ENCODE measurements at places on chromosomes 5 and 9.

- DNase-seq, result peak; percentile 71
Observed at GRCh38 chr5:74251141-74252035, 389.1 kb downstream of the ENC1 start.

DNA sequence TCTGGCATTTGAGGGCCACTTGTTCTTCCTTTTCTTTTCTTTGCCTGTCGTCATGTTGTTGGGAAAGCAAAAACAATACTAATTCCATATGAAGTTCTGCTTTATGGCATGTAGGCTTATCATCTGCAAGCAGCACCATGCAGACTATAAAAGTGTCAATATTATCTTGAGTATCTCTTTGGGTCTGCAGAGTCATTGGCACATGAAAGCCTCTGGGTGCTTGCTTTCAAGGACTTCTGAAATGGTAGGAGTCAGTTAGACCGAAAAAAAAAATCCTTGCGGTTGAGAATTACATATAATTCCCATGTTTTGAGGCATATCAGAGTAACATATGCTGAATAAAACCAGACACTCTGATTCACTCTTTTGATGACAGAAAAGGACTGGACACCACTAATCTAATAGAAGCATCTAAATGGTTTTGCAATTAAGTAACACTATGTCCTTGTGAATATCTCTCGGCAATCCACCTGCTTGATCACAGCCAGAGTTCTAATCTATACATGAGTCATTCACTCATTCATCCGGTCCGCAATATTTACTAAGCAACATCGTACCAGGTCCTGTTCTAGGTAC is 44.4 kb downstream of the GNAQ start:
- DNase-seq, result no peak

DNA sequence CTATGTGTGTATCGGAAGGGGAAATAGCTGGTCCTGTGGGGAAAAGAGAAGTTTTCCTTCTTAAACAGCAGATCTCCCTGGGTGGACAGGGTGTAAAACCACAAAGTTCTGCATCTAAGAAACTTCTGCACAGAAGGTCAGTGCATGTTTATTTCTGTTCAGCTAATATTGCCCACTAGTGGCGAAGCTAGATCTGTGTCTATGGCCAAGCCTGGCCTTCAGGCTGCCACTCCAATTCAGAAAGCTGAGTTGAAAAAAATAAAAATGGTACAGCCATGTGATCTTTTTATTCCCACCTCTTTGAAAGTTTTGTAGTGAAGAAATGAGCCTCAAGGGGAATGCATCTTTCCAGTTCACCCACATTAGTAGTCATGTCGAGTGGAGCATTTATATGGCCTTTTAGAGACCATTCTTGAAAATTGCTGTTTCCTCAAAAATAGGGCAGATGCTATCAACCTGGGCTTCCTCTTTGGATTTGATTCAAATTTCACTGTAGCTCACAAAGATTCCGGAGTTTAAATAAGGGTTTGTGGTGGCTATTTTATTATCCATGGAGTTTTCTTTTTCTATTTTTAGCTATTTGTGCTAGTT is 488.0 kb downstream of the PRELID2 start:
- DNase-seq, result peak; percentile 12

DNA sequence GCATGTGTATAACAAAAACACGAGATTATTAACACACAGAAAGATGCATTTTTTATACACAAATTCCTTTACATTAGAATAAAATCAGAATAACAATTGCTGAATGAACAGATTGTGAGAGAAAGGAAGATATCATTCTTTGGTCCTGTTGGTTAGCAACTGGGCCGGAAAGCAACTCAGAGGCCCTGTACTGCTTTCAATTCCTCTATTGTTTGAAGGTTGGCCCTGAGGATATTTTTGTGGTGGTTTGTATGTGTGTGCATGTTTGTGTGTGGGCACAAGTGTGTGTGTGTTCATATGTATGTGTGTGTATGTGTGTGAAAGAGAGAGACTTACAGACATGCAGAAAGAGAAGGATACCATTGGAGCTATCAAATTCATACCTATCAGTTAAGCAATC is 356.8 kb upstream of the DMAC1 start:
- DNase-seq, result no peak

- no peak for DNase-seq
Observed at GRCh38 chr5:81575924-81576323, 175.0 kb downstream of the SSBP2 start.

DNA sequence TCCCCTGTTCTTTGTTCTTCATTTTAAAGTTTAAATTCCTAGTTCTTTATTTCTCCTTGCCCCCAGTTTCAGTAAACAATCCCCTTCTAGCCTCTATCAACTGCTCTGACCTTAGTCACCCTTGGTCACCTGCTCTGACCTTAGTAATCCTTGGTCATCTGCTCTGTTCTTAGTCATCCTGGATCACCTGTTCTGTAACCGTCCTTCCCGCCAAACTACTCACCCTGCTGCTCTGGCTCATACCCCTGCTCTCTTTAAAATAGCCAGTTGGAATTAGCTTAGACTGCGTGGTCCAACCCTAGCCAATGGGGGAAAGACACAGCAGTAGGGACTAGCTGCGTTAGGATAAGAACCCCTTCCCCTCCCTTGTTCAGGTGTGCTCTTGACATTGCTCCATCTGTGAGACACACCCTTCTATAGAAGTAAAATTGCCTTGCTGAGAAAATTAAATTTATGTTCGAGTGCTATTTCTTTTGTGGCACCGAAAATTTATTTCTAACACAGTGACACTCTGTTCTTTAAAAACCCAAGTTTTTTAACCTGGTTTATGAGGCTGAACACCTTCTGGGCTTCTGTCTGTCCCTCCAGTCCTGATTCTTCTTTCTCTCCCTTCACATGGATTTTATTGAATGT is 3.8 kb downstream of the PRRC1 start:
- DNase-seq, result no peak

DNA sequence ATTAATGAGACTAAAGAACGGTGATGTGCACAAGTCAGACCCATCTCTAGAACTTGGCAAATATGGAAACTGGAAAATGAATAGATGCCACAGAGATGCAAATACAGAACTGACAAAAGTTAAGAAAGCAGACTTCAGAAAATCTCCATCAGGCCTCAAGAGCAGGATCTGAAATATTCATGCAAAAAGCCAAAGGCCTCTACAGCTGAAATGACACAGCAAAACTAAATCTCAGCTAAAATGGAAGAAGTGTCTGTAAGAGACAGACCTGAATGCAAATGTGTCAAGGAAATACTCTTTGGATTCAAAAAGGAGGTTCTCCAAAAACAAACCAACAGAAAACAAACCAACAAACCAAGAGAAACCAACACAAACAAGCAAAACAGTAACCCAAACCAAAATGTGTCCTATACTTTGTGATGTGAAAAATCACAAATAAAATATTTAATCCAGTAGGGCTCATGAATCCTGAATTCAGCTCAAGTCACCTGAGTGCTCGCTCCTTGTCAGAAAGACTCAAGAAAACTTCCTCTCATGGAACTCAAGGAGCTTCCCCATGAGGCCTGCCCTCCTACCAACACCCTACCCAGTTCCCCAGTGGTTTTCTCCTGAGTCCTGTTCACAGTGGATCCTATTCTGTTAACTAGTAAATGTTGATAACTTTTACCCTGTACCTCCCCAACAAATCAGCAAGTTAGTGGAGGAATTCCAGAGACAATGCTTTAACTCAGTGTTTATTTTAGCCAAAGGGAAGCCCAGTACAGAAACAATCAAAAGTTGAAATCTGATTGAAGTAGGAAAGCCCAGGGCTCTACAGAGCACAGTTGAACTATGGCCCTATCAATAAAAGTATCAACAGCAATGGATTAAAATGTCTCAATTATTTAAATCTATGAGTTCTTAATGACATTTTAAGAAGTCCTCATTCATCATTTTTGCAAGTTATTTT is 14.6 kb downstream of the MRPS27 start:
- DNase-seq, result no peak

GRCh38 chr9:4095484-4095883 is 204.4 kb downstream of the GLIS3 start:
- DNase-seq, result no peak

DNA sequence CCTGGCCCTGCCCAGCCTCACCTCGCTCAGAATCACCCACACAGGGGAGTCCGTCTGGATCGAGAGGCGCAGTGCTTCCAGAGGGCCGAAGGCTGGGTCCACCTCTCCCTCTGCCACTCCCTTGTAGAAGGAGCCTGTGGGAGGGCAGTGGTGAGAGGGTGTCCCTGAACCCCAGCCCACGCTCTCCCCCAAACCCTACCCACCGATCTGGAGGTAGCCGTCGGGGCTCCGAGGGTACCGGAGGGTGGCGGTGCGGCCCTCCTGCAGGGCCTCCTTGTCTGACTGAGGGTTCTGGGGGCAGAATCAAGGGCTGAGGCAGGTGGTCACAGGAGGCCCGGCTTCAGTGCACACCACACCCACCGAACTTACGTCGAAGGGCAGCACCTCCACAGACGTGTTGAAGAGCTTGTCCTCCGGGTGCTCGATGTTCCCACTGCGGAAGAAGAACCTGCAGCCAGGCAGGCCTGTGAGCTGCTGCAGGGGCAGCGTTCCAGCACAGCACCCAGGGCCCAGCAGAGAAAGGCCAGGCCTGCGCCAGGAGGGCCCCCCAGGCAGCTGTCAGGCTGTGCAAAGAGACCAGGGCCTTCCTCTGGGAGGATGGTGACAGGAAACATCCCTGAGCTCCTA is 4.5 kb downstream of the LTC4S start:
- no peak for DNase-seq

DNA sequence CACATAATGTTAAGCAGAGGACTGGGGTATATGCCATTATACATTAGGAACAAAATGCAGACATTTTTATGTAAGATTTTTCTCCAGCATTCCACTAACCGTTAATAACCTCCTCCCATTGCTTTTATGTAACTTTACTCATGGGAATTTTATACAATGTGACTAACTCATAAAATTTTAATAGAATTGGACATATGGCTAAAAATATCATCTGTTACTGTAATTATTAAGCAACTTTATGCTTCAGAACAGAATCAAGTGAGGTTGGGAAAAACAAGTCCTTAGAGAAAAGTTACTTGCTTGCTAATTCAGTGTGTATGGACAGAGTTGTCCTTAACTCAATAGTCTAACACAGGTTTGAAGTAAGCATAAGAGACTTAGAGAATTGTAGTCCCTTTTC is 54.8 kb upstream of the PCSK1 start:
- DNase-seq, result no peak

DNA sequence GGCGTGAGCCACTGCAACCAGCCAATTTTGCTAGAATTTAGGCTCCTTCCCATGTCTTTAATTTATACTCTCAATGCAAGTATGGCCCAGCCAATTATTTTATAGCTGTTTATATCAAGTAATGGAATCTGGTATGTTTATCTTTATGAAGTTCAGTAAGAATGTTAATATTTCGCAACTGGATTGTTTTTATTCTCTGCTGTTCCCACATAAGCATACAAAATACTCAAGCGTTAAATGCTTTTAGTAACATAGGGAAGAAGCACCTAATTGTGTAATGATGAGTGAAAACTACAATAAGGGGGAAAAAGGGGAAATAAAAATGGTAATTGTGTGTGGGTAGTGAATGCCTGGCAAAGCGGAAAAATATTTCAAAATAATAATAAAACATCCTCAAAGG is 21.3 kb downstream of the PWWP2A start:
- no peak for DNase-seq

DNA sequence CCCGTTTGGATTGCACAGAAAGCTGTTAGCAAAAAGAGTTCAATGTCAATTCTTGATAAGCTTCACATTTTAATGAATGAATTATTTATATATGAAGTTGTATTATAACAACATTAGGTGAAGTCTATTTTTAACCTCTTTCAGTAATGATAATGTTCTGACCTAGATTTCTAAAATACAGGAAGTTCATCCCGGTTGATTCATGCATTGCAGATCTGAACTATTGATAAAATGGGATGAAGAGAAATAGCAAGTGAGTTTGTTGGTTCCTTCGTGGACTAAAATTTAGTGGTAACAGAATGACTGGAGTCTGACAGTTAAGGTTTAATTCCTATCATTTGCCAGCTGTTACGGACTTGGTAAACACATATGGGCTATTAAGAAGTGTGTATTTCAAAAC is 180.5 kb downstream of the PCSK1 start:
- no peak for DNase-seq

DNA sequence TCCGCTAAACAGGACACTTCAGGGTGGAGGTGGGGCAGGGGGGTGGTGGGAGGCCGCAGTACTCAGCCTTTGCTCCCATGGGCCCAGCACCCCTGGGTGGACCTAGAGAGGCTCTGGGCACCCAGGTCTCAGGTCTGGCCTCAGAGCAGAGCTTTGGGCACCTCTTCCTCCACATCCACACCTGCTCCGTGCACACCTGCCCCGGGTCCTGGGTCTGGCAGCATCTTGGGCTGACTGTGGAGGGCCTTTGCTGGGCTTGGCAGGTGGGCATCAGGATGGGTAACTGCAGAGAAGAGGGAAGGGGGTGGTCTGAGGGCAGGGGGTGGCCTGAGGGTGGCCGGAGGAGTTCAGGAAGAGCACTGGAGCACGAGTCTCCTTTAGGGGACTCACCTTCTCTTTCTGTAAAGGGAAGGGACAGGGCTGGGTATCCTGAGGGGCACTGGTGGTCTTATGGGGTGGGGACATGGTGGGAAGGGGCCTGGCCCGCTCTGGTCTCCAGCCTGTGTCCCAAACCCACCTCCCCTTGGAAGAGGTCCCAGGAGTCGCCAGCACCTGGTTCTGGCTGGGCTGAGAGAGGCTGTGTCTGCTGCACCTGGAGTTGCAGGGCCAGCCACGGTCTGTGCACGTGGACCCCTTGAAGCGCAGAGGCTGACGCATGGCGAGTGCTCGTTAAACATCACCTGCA is 106.7 kb upstream of the IER5L start:
- no peak for DNase-seq

DNA sequence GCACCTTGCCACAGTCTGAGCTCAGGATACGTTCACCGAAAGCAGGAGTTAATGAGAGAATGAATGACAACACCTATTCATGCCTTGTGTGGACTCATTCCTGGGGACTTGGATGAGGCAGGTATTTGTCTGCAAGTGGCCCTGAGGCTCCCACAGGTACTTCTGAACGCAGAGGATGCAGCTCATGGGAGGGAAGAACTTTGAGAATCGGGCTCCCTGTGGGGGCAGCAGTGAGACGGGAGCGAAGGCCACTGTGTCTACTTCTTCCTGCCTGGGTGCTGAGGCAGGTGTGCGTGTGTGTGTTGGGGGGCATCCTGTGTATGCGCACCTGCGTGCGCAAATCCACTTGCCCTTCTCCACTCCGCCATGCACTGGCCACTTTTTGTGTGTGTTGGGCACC is 42.2 kb downstream of the PTPN3 start:
- no peak for DNase-seq

DNA sequence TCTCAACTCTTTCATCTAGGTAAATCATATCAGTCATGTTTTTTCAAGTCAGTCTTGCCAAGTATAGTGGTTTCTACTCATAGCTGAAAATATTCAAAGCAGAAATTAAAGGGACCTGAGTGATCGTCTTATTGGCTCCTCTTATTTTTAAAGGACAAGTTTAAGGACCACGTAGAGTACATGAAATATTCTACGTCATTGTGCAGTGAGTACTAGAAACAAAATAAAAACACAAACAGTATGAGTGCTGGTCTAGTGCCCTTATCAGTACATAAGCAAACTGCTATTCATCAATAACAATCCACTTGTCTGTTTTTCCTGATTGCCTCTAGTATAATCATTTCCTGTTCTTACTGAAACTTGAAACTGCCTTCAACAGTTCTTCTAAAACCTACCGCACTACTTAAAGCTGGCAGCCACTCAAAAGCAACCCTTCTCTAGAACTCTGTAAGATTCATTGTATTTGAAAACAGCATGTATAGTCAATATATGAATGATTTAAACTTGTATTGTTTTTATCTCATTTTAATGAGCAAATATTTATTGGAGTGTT is 853.7 kb downstream of the TAF11L14 start:
- DNase-seq, result no peak
